ENCODE measurements at places on chromosomes 16 and 17. TPM values are rescaled to one million over a fixed set of nuclear protein-coding genes. Genes with fewer than 3 reads are reported as not detected.

C1QTNF1 gene
- total RNA-seq, result 147 TPM

TMEM106A gene
- total RNA-seq, result 11.9 TPM

WNT3 gene
- 0.87 TPM for total RNA-seq

CD79B gene
- 10.5 TPM for total RNA-seq

GFAP gene
- total RNA-seq, result 5.7 TPM

MT1F gene
- 6.3 TPM for total RNA-seq

GSG1L gene
- not detected for total RNA-seq

PRSS36 gene
- total RNA-seq, result 9.4 TPM

GP1BA gene
- not detected for total RNA-seq

KRTAP2-1 gene
- not detected for total RNA-seq

GAST gene
- total RNA-seq, result not detected

ZNF287 gene
- 11.0 TPM for total RNA-seq

UBE2O gene
- 22.0 TPM for total RNA-seq

DNAH9 gene
- total RNA-seq, result 1.2 TPM

NTN3 gene
- not detected for total RNA-seq

DNAJA2 gene
- total RNA-seq, result 30.3 TPM

GALNS gene
- total RNA-seq, result 80.1 TPM

KRTAP16-1 gene
- total RNA-seq, result not detected

ABCA10 gene
- 61.0 TPM for total RNA-seq

VTN gene
- 1.7 TPM for total RNA-seq

CYB561 gene
- 31.4 TPM for total RNA-seq

CCL4L2 gene
- total RNA-seq, result not detected

CMTR2 gene
- 23.6 TPM for total RNA-seq

MT1E gene
- total RNA-seq, result 229 TPM

FN3K gene
- total RNA-seq, result 19.0 TPM

ELMO3 gene
- total RNA-seq, result 4.2 TPM

SALL1 gene
- 0.21 TPM for total RNA-seq

CMTM2 gene
- total RNA-seq, result not detected

GPR142 gene
- total RNA-seq, result not detected

KRTAP4-6 gene
- not detected for total RNA-seq

STX1B gene
- total RNA-seq, result 1.2 TPM

KRT40 gene
- not detected for total RNA-seq

CCL14 gene
- 14.4 TPM for total RNA-seq

CDRT4 gene
- 2.1 TPM for total RNA-seq

FBXW10B gene
- not detected for total RNA-seq

AGRP gene
- total RNA-seq, result not detected

SOST gene
- total RNA-seq, result not detected

NPIPB6 gene
- 4.5 TPM for total RNA-seq

MYH1 gene
- not detected for total RNA-seq

TBC1D3I gene
- 2.7 TPM for total RNA-seq

CSH2 gene
- total RNA-seq, result not detected

AATK gene
- 272 TPM for total RNA-seq

ABCA3 gene
- total RNA-seq, result 14.9 TPM

SRR gene
- 8.4 TPM for total RNA-seq

C16orf96 gene
- 0.20 TPM for total RNA-seq

PTGES3L gene
- total RNA-seq, result not detected

HSPB9 gene
- 0.22 TPM for total RNA-seq

OR4D2 gene
- total RNA-seq, result not detected

WNT9B gene
- total RNA-seq, result 0.90 TPM

ABCA8 gene
- total RNA-seq, result 365 TPM

CACNA1G gene
- 2.2 TPM for total RNA-seq

NPTX1 gene
- 0.21 TPM for total RNA-seq

CA7 gene
- not detected for total RNA-seq

TBC1D28 gene
- total RNA-seq, result not detected

EPOP gene
- 5.5 TPM for total RNA-seq

CYLD gene
- 23.7 TPM for total RNA-seq

CTRL gene
- 0.87 TPM for total RNA-seq

CDK3 gene
- 12.3 TPM for total RNA-seq

KRT25 gene
- total RNA-seq, result 0.84 TPM
